ENCODE measurements at places on chromosomes 5 and 9.
A peak's percentile ranks its signal among the peaks of the same experiment; 100 is the strongest.

DNA sequence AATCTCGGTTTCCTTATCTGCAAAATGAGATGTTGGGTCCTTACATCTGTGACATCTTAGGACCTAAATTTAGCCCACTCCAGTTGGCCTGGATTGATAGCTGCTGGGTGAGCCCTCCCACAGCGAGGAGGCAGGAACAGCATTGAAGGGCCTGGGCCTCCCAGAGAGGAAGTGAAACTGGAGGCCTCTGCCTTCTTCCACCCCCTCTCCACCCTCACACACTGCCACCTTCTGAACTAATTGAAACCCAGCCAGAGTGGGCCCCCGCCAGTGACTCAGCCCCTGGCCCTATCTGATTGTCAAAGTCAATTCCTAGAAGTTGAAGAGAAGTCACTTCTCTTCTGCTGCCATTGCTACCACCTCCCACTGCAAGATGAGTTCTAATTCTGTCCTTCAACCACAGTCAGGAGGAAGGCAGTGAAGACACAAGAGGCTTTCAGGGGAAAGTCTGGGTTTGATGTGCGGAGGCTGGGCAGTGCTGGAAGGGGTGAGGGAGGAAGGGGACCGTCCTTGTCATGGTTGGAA is 55.2 kb upstream of the NEK6 start:
- peak; percentile 78 for DNase-seq

DNA sequence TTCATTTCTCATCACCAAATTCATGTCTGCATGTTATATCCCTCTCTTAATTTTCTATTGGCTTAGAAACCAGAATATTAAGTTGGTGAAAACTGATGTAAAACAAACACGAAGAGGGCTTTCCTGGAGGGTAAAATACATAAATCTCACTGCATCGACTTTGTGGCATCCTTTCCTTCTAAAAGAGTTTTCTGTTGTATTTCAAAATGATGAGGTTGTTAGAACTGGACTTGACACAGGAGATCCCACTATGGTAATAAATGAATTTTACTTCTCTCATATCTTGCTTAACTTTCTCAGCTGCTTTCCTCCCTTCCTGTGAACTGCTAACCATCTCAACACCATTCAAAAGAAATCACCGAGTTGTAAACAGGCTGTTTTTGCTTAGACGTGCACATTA is 162.0 kb upstream of the TRPC7 start:
- DNase-seq: no peak

DNA sequence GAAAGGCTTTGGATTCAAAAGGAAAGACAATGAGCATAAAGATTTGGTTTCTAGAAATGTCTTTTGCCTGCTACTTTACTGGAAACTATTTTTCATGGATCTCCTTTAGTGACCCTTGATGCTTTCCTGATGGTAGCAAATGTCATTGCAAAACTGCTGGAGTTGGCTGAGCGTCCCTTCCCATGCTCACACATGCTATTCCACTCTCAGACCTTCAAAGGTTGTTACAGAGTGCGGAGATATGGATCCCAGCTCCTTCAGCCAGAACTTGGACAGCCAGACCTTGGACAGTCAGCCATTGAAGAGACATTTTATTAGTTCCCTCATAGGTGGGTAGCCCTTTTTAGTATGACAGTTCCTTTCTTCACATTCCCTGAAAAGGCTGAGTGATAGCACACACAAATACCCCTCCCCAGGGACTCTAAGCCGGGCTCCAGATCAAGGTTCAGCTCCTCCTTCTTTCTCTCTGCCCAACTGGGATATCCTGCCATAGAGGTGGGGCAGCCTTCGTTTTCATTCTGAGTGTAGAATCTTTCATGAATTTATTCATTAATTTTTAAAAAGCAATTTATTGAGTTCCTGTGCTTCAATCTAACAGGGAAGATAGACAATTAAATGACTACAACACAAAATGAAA is 153.3 kb upstream of the SLC44A1 start:
- DNase-seq: no peak

DNA sequence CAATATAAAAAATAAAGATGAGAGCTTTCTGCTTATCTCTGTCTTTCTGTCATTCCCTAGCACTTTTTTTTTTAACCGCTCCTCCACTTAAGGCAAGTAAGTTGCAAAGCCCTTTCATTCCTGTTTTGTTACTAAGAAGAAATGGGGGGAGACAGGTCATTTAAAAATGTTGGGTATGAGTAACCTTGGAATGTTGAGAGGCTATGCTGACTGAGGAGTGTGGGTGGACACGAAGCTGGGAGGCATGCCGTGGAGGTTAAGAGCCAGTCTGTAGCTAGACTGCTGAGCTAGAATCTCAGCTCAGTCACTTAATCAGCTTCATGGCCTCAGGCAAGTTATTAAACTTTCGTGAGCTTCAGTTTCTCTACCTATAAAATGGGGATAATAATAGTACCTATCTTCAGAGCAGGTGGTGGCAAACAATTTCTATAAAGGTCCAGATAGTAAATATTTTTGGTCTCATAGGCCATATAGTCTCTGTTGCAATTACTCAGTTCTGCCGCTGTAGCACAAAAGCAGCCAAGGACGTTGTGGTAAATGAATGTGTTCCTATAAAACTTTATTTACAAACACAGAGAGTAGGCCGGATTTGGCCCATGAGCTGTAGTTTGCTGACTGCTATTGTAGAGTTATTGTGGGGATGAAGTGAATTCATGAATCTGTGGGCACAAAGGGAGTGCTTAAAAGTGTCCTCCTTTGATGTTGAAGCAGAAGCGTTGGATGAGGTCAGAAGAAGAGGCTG is 220.0 kb downstream of the GABBR2 start:
- DNase-seq: no peak

- no peak for DNase-seq
Measured at GRCh38 chr5:35887321-35888100, 30.8 kb downstream of the IL7R start.

DNA sequence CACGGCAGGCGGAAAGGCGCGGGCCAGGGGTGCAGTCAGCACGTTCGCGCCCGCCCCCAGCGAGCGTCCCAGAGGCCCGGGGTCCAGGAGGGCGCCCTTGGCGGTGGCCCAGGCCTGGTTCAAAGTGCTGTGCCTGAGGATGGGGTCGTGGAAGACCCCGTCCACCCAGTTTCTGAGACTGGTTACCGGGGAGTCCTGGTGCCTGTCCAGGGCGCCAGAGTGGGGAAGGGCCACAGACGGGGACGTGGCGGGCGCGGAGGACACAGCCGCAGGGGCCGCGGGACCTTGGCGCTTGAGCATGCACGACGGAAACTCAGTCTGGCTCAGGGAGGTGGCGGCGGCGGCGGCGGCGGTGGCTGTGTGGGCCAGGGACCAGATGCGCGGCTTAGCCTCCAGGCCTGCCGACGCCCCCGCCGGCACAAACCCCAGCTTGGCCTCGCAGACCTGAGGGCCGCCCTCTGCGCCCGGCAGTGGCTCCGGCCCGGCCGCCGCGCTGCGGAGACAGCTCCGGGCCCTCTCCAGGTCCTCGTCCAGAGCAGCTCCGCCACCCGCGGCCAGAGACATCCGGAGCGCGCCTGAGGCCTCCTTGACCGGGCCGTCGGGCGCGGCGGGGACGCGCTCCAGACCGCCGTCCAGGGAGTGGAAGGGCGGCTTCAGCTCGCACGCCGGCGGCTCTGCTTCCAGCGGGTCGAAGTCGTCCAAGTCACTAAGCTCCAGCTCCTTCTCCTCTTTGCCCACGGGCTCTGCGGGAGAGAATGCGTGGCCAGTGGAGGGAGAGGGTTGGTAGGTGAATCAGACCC is 4.5 kb downstream of the IRX4 start:
- DNase-seq: no peak

DNA sequence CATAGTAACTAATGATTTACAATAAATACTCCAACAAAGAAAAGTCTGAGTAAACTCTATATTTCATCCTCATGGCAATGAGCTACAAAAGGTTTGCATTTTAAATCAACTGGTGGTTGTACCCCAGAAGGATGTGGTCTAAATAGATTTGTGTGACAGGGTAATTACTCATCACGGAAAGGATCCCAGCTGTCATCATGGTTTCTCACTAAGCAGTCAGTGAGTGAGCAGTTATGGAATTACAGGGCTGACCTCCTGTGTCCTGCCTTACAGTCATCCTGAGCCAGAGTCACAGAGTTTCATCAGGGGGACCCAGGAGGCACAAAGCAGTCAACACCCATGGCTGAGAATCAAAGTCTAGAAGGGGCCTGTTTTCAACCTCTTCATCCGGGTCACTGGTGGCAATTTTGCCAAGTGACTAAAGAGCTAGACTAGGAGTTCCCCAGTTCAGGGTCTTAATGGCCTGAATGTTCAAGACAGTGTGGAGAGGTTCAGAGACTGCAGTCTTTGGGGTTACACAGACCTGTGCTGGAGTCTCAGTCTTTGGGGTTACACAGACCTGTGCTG is 210.7 kb upstream of the SLC24A2 start:
- peak; percentile 56 for DNase-seq

Data from GM20000 (cell line).